Stimulated activated CD8-positive, alpha-beta memory T cell treated with anti-CD3 and anti-CD28 coated beads, Interleukin-15, amount 100 ng/mL, for 1 hour (primary cell): ENCODE measurements at places on chromosomes 5 and 9.

DNA sequence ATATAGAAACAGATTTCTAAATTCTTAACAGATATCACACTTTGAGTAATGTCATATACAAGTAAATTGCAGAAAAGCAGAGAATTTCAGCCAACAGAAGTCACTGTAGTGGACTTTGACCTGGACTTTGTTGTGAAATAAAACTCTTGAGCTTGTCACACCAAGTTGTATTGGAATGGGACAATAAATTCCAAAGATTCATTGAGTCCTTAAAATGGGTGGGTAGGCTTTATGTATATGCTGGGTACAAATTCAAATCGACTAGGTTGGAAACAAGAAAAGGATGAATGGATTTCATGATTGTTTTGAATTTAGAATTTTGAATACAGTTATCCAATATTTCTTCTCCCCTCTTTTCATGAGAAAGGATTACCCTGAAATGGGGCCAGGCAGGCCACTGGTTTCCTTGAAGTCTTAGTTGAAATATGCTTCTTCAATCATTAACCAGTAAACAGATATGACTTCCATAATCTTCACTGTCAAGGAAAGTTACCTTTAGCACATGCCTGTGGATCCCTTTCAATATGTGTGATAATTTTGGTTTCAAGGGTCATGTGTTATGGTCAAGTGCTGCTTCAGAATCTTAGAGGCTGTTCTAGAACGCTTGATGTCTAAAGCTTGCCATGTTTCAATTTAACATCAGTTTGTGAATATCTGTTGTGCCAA, 25.7 kb downstream of the PIP5K1B start:
- no peak for DNase-seq

GRCh38 chr9:104968025-104968982, 40.3 kb upstream of the ABCA1 start:
- DNase-seq = peak; percentile 67

GRCh38 chr5:157918811-157919742, 60.1 kb upstream of the CLINT1 start:
- DNase-seq = no peak

- DNase-seq = no peak
Measured at GRCh38 chr5:145324101-145324500, 511.0 kb downstream of the PRELID2 start.

GRCh38 chr5:106680330-106680729, 990.4 kb downstream of the EFNA5 start:
- no peak for DNase-seq

DNA sequence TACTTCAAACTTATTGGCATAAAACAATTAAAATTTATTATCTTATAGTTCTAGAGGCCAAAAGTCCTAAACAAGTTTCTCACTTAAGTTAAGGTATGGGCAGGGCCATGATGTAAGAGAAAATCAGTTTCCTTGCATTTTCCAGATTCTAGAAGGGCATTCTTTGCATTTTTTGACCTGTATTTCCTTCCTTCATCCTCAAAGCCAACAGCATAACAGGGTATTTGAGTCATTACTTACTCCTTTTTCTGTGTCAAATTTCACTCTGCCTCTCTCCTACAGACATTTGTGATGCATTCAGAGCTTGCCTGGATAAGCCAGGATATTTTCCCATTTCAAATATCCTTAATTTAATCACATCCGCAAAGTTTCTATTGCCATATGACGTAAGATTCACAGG, 1499.0 kb downstream of the EFNA5 start:
- no peak for DNase-seq

DNA sequence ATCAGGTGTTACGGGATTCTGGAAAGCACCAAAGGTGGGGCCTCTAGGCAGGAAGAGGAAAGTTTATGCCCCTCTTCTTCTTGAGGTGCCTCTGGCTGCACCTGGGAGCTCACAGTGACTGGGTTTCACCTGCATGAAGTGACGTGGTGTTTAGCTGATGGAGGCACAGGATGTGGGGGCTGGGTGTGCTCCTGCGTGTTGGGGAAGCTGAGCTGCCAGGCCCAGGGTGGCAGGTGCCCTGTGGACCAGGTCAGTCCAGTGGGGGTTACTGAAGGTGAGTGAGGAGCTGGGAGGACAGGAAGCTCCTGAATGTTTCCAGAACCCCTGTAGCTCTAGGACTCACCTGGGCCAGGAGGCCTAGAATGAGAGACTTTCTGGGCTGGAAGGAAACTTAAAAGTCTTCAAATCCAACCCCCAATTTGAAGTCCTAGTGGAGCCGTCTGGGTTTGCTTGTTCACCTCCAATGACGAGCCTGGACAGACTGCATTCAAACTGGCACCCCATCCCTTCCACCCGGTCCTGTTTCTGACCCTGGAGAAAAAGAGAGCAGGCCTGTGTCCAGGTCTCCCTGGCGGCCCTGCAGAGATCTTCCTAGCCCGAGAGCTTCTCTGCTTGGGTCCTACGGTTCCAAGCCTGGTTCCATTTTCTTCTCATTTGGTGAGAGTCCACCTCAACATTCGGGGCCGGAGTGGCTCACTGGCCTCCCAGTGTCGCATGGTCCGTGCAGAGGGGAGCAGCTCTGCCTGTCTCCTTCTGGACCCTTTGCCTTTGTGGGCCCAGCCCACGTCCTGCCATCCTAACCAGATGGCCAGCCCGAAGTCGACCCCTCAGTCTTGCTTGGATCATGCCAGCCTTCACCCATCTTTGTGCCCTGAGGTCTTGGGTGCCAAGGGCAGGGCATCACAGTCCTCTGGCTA, 22.3 kb downstream of the TRAF1 start:
- DNase-seq = no peak

- DNase-seq = peak; percentile 4
Measured at GRCh38 chr9:134641173-134641989, at the start of gene COL5A1. Gene COL5A1 (plus strand): TSS chr9:134641803. CDS start chr9:134642188, 385 bp downstream.

DNA sequence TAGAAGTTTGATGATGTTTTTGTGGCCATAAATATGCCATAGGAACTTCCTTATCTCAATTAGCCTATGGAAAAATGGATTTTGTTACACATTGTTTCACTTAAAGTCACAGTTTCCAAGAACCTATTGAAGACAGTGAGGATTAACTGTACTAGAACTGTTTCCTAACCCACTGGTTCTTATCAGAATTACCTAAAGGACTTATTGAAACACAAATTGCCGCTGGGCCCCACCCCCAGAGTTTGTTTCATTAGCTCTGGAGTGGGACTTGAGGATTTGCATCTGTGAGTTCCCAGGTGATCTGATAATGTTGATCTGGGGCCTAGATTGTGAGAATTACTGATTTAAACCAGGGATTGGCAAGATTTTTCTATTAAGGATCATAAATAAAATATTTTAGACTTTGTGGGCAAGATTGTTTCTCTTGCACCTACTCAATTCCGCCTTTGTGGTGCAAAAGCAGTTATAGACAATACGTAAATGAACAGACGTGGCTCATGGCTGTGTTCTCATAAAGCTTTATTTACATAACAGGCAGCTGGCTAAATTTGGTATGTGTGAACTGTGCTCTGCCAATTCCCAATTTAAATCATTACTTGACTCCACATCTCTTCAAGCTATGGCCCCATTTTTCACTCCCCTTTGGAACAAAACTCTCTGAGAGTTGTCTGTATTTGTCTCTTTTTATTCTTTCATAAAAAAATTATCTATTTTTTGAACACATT, 9.3 kb downstream of the JAK2 start:
- DNase-seq = no peak

DNA sequence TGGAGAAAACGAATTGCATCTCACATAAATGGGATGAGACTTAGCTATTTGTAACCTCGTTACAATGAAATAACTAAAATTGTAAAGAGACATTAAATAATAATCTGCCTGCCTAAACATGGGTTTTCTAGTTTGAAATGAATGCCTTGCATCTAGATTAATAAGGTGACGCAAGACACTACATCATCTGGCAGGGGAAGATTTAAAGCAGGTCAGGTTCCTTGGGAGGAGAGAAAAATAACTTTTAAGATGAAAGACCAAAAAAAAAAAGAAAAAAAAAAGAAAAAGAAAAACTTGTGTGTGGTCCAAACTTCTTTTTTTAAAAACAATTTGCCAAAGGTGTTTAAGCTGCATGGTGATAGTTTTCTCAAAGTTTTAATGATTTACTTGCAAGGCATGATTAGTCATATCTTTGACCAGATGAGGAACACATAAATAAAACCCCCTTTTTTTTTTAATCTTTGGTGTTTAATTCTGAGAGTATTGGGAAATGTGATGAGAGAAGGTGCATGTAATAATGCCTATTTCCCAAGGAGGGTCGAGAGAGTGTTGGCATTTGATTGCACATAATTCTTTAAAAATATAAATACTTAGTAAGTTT, 122.9 kb upstream of the ADAMTSL1 start:
- DNase-seq = no peak

- no peak for DNase-seq
Measured at GRCh38 chr9:16032799-16033198, 480.0 kb downstream of the CCDC171 start.

DNA sequence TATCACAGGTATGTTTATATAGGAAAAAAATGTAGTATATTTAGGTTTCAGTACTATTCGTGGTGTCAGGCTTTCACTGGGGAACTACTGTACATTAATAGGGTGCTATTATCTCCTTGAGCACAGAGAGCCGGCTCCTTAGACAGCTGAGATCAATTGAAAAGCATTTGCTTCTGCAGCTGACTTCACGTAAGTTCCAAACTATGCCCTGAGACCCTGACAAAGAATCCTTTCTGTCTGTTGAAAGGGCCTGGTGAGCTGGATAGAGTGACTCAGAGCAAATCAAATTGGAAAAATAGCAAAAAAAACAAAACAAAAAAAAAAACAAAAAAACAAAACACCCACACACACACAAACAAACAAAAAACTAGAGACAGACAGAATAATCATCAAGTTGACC, 652.0 kb downstream of the MTRR start:
- no peak for DNase-seq

DNA sequence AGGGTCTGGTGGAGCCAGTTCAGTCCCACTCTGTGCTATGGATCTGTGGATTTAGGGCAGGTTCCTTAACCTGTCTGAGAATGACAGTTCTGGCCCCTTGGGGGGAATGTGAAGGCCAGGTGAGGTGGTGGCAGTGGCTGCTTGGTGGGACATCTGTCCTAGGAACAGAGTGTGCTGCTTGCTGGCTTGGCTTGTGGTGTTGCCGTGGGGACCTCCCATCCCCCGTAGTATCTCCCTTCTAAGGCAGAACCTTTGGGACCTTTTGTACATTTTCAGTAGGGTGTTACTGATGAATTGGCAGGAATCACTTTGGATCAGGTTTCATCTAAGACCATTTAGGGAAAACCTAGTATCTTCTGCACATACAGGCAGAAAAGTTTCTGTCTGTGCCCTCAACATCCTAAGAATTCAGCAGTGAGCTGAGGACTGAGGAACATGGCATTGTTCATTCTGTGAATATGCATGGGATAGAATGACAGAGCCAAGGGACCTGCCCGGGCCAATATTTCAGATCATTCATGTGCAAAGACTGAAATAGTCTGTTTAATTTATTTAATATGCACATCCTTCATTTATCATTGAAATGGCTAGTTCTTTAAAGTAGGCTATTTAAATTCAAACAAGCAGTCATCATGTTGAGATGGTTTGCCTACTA, 64.6 kb downstream of the WNK2 start:
- no peak for DNase-seq

DNA sequence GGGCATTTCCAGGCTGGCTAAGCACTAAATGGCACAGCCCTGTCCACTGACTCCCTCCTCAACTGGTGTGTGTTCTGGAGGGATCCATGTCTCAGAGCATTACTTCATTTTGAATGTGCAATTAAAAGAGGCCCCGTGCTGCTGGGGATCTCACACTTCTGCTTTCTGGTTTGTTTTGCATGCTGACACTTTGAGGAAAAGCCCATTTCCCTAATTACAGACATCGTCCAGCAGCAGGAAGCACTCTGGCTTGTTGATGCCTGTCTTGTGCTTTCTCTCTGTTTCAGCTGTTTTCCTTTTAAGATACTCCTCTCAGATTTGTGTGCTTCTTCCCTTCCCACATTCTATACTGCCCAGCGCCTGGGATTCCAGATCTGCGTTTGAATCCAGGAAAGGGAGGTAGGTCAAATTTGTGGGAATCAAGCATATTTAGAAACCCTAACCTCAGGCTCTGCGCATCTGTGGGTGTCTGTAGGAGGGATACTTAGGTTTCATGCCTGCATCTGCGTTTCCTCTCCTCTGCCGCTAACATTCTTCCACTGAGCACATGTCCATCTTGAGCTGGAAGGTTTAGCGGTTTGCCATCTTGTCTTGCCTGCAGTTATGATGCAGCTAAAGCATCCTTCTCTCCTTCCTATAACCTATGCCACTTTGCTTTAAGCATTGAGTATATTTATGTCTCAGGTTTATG, 25.7 kb downstream of the SYK start:
- no peak for DNase-seq

GRCh38 chr5:57780306-57780960, 297.8 kb upstream of the ACTBL2 start:
- DNase-seq = no peak

GRCh38 chr5:125006011-125006685, 259.7 kb upstream of the ZNF608 start:
- DNase-seq = no peak

DNA sequence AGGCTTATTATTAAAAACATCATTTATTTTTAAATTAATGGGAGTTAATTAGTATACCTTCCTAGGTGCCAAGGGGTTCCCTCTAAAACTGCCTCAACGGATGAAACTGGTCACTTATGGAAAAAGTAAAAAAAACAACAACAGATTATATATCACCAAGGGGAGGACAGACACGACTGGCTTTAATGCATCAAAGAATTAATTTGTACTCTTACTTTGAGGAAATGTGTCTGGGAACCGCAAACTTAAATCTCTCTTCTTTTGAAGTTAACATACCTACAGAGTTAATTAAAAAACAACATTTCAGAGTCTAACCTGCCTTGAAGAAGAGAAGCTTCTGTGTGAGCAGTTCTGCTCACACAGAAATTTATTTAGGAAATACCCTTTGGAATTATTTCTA, 354.6 kb downstream of the LRRC70 start:
- no peak for DNase-seq

DNA sequence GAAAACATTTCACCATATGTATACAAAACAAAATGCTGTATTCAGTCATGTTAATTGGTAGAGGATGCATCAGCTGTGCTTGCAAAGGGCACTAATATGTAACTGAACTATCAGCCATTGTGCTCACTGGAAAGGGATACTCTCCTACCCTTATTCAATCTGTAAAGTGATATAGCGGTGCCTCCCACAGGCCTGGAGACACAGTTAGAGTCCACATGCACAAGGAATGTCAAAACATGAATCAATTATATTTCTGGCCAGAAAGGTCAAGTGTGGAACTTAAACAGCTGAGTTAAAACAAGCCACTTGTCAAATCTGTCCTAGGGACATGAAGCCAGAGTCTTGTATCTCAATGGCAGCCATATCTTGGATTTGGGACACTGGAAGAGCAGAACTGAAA, 71.2 kb upstream of the IZUMO3 start:
- no peak for DNase-seq

GRCh38 chr5:134051305-134051704, 46.5 kb upstream of the VDAC1 start:
- no peak for DNase-seq

DNA sequence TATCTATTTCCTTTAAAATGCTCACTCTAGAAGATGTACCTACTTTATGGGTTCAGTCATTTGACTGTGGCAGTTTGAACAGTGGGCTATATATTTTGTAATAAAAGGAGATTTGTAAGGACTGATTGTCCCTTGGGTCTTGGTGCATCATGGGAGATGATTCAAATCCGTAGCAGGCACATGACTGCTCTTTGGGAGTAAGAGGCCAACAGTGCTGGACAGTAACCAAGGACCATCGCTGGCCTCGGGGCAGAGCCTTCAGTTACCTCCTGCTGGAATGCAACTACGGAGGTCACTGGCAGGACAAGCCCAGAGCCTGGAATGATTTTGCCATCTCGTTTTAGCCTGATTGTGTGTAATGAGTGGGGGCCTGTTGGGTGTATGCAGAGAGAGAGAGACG, 7.0 kb upstream of the MAMDC2 start:
- DNase-seq = no peak

- no peak for DNase-seq
Measured at GRCh38 chr9:116058421-116058820, 95.2 kb upstream of the PAPPA start.
